ENCODE measurements at places on chromosomes 5 and 9. TPM values are rescaled to one million over a fixed set of nuclear protein-coding genes. Genes with fewer than 3 reads are reported as not detected.

DNA sequence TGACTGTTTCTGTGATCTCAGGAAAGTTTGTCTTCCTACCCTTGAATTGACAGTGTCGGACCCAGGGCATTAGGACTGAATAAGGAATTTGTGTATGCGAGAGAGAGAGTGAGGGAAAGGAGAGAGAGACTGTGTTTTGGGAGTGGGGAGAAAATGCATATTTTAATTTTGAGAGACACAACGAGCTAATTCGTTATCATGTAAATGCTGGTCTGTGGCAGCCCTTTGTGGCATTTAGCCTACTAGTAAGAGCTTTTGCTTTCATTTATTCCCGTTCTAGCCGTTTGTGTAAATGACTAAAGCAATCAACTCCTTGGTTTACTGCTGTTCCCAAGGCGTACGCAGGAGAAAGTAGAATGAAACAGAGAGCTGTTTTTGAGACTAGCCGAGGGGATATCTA is 79.8 kb upstream of the MAMDC2 start:
- no peak for DNase-seq
- H3K27ac ChIP-seq, result no peak overlapping the region
- no peaks in the 10 kb centered on the region for H3K4me1 ChIP-seq

- no peaks in the 10 kb centered on the region for H3K27me3 ChIP-seq
- H3K4me1 ChIP-seq, result peaks cover 73% of the 10 kb centered on the region
- no peak for DNase-seq
- peak overlapping the region; percentile 98 for H3K4me3 ChIP-seq
- H3K27ac ChIP-seq, result no peak overlapping the region
Measured at GRCh38 chr5:115542086-115542485, 2.5 kb downstream of the FEM1C start.

DNA sequence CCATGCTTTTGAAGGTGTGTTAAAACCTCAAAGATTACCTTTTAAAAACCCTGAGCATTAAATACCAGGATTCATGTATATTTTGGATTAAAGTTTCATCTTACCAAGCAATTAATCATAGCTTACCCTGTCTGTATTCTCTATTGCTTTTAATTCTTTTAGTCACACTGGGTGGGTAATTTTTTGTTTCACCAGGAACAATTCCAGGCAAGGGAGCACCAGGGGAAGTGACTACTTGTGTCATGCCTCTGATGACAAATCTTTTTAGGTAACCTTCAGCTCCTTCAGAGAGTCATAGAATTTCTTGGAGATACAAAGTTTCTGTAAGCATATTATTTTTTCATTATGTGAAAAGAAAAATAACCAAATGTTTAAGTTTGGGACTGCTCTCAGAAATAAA is 33.4 kb upstream of the ANXA1 start:
- H3K4me1 ChIP-seq, result no peaks in the 10 kb centered on the region
- H3K36me3 ChIP-seq, result no peaks in the 10 kb centered on the region
- no peak overlapping the region for H3K4me3 ChIP-seq
- H3K27ac ChIP-seq, result no peak overlapping the region

GRCh38 chr5:92711956-92712355 is 869.1 kb downstream of the NR2F1-AS1 start:
- no peaks in the 10 kb centered on the region for H3K27me3 ChIP-seq
- DNase-seq, result no peak
- no peaks in the 10 kb centered on the region for H3K36me3 ChIP-seq
- no peak overlapping the region for H3K27ac ChIP-seq

The CCDC187 gene
- 0.69 TPM for total RNA-seq

GRCh38 chr5:72265032-72265877 is 54.8 kb downstream of the MRPS27 start:
- no peak overlapping the region for H3K27ac ChIP-seq
- DNase-seq, result no peak
- H3K4me3 ChIP-seq, result no peak overlapping the region
- no peaks in the 10 kb centered on the region for H3K27me3 ChIP-seq
- H3K36me3 ChIP-seq, result peaks cover 26% of the 10 kb centered on the region
- H3K4me1 ChIP-seq, result peaks cover 5% of the 10 kb centered on the region

DNA sequence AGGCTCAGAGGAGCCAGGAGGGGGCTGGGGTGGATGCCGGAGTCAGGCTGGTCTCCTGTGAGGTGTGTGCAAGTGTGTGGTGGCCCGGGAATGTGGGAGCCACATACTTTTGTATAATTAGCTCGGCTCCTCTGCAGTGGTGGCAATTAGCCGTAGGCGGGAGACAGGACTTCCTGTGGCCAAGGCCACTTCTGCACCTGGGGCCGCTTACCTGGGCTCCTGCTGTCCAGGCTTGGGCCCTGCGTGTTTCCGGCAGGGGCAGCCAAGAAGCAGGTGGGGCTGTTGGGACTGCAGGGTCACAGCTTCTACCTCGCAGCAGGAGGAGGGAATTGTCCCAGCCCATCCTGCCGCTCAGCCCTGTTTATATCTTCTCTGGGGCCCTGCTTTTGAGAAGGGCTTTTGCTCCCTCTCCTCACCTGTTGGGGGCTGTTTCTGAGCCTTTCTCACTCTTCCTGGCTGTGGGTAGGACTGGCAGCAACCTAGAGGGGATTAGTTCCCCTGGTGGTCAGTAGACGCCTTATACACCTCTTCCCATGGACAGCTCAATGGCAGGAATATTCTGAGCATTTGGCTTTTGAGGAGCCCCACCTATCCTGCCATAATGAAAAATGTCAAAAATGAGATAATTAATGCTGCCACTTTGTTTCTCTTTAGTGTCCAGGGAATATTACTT is 145.4 kb upstream of the PITX1 start:
- no peaks in the 10 kb centered on the region for H3K4me1 ChIP-seq
- H3K36me3 ChIP-seq, result no peaks in the 10 kb centered on the region
- DNase-seq, result no peak
- H3K27ac ChIP-seq, result no peak overlapping the region

DNA sequence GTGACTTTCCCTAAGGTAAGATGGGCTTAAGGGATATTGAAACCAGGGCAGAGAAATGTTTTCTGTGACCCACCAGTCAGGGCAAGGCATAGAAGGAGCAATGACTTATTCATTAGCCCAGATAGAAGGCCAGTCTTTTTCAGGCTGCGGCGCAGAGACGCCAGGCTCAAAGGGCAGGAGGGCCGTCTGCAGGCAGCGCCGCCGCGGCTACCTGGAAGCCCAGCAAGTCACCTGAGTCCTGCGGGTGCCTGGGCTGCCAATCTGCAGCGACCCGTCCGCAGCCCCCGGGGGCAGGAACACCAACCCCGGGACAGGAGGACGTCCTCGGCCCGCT is 322 bp upstream of the SH3GL2 start:
- no peaks in the 10 kb centered on the region for H3K36me3 ChIP-seq
- H3K4me3 ChIP-seq, result no peak overlapping the region
- H3K27me3 ChIP-seq, result peaks cover 30% of the 10 kb centered on the region
- no peak for DNase-seq
- H3K4me1 ChIP-seq, result peaks cover 8% of the 10 kb centered on the region
- no peak overlapping the region for H3K27ac ChIP-seq

DNA sequence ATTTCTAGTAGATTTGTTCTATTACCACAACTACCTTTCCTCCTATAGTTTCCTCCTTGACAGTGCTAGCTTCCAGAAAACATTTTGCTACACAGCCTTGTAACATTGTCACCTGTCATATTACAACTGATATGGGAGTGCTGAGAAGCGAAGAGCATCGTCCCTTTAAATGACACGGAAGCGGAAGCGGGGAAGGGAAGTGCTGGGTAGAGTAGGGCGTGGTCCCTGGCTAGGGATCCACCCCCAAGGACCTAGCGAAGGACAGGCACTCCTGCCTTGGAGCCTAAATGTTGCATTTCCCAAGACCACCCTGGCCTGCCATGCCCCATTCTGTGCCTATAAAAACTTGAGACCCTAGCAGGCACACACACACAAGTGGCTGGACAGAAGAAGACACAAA is 57.4 kb upstream of the RANBP6 start:
- H3K4me1 ChIP-seq, result peaks cover 19% of the 10 kb centered on the region
- H3K27me3 ChIP-seq, result no peaks in the 10 kb centered on the region
- H3K4me3 ChIP-seq, result no peak overlapping the region
- no peak for DNase-seq
- no peaks in the 10 kb centered on the region for H3K36me3 ChIP-seq

The PCDHA9 gene
- not detected for total RNA-seq

- H3K4me1 ChIP-seq, result no peaks in the 10 kb centered on the region
- H3K27me3 ChIP-seq, result peaks cover 10% of the 10 kb centered on the region
- no peak overlapping the region for H3K4me3 ChIP-seq
- no peak for DNase-seq
- H3K36me3 ChIP-seq, result peaks cover 2% of the 10 kb centered on the region
- H3K27ac ChIP-seq, result no peak overlapping the region
Measured at GRCh38 chr5:142342128-142342981, 17.5 kb upstream of the SPRY4 start.

The CYSRT1 gene
- 0.53 TPM for total RNA-seq

GRCh38 chr5:78647838-78648358 is 674 bp downstream of the LHFPL2 start:
- peaks cover 27% of the 10 kb centered on the region for H3K4me1 ChIP-seq
- no peak for DNase-seq
- no peak overlapping the region for H3K27ac ChIP-seq
- H3K4me3 ChIP-seq, result peak overlapping the region; percentile 83
- H3K36me3 ChIP-seq, result peaks cover 5% of the 10 kb centered on the region

- H3K4me3 ChIP-seq, result no peak overlapping the region
- no peak overlapping the region for H3K27ac ChIP-seq
- no peaks in the 10 kb centered on the region for H3K27me3 ChIP-seq
- H3K36me3 ChIP-seq, result no peaks in the 10 kb centered on the region
- DNase-seq, result no peak
Measured at GRCh38 chr5:19044931-19045695, 942.9 kb downstream of the CDH18 start.

GRCh38 chr5:176859916-176860315 is 39.2 kb downstream of the HK3 start:
- no peaks in the 10 kb centered on the region for H3K36me3 ChIP-seq
- H3K4me1 ChIP-seq, result no peaks in the 10 kb centered on the region
- DNase-seq, result no peak
- H3K27ac ChIP-seq, result no peak overlapping the region
- H3K27me3 ChIP-seq, result peaks cover 29% of the 10 kb centered on the region
- H3K4me3 ChIP-seq, result no peak overlapping the region

DNA sequence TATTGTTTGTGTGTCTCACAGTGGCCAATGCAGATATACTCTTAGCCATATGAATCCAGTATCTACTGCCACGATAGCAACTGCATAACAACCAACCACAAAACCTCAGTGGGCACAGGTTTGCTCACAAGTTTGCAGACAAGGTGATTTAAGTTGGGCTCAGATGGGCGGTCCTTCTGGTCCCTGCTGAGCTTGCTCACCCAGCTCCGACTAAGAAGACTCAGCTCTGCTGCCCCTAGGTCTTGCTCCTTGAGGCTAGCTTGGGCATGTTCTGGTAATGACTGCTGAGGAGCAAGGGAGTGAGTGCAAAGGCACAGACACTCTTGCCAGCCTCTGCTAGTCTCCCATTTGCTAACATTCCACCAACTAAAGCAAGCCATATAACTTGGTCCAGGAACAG is 52.6 kb downstream of the MTX3 start:
- no peak for DNase-seq
- H3K4me3 ChIP-seq, result no peak overlapping the region
- peaks cover 4% of the 10 kb centered on the region for H3K27me3 ChIP-seq
- H3K36me3 ChIP-seq, result no peaks in the 10 kb centered on the region
- H3K27ac ChIP-seq, result no peak overlapping the region

The ARRDC3 gene
- total RNA-seq, result 65.3 TPM

- peaks cover 61% of the 10 kb centered on the region for H3K36me3 ChIP-seq
- DNase-seq, result no peak
- H3K27ac ChIP-seq, result no peak overlapping the region
- H3K27me3 ChIP-seq, result no peaks in the 10 kb centered on the region
- H3K4me3 ChIP-seq, result no peak overlapping the region
Measured at GRCh38 chr5:119529811-119530210, 77.5 kb downstream of the HSD17B4 start.

DNA sequence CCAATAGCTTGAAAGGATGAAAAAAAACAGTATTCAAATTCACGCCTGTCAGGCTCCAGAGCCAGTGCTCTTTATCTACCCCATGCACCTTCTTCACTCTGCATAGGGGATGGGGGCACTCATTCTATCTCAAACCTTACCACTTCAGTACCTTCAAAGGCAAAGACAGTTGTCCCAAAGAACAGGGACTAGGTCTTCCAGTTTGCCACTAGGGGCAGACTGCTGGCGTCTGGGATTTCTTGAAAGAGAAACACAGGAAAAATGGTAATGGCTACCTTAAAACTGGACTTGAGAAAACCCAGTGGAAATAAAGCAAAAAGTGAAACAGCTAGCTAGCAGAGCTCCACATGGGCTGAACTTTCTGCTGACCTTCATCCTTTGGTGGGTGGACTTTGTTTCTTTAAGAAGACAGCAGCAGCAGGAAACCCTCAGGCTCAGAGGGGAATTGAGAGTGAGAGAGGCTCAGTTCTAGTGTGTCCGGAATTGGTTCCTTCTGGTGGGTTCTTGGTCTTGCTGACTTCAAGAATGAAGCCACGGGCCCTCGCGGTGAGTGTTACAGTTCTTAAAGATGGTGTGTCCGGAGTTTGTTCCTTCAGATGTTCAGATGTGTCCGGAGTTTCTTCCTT is 41.0 kb upstream of the SLC36A1 start:
- H3K27me3 ChIP-seq, result peaks cover 53% of the 10 kb centered on the region
- H3K36me3 ChIP-seq, result no peaks in the 10 kb centered on the region

GRCh38 chr5:178793151-178793550 is 62.7 kb upstream of the ZNF354A start:
- no peaks in the 10 kb centered on the region for H3K4me1 ChIP-seq
- no peaks in the 10 kb centered on the region for H3K36me3 ChIP-seq
- H3K27ac ChIP-seq, result no peak overlapping the region
- DNase-seq, result no peak
- no peak overlapping the region for H3K4me3 ChIP-seq
- H3K27me3 ChIP-seq, result peaks cover 2% of the 10 kb centered on the region

The SLC27A6 gene
- total RNA-seq, result not detected

DNA sequence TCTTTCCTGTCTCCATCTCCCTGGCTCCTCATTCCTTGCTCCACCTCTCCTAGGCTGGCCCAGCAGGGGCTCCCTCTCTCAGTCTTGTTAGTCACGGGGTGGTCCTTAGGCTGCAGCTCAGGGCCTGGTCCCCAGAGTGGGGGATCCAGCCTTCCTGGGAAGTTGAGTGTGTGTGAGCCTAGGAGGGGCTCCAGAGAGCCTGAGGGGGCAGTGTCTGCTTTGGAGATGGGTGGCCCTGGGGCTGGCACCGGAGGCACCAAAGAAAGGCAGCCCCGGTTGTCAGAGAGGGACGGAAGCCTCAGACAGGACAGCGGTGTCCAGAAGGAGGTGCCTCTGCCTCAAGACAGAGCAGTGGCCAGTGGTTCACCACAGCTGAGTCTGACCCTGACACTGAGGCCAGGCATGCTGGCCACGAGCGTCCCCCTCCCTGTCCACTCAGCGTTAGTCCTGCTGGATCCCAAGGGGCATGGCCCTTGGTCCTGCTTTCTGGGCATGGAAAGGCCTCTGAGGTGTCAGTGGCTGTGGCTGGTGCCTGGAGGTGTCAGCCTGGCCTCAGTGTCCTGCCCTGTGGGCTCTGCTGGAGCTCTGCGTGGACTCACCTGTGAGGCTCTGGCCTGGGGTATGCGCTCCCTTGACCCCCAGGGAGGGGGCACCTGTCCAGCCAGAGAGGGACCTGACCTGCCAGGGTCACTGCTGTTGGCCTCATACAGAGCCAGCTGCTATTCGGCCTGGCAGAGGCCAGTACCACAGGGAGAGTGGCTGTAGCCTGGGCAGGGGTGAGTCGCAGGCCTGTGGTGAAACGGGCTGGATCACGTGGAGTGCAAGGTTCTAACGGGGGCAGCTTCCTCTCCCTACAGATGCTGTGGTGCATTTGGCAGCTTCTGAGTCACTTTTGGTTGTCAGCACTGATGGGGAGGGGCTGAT is 130.6 kb downstream of the CACNA1B start:
- no peaks in the 10 kb centered on the region for H3K36me3 ChIP-seq
- H3K4me1 ChIP-seq, result no peaks in the 10 kb centered on the region
- DNase-seq, result peak; percentile 12
- H3K27me3 ChIP-seq, result peaks cover 2% of the 10 kb centered on the region
- H3K4me3 ChIP-seq, result no peak overlapping the region

All from activated B cell treated with CpG ODN at 0.5 μM for 24 hours (primary cell).